ENCODE measurements at places on chromosomes 12 and 14.

GRCh38 chr12:3935078-3935477 is 61.9 kb upstream of the PARP11 start:
- DNase-seq, result no peak

GRCh38 chr12:116969615-116970585 is 59.1 kb downstream of the FBXW8 start:
- DNase-seq, result no peak

- no peak for DNase-seq
Measured at GRCh38 chr12:59733200-59733599, 137.4 kb downstream of the SLC16A7 start.

DNA sequence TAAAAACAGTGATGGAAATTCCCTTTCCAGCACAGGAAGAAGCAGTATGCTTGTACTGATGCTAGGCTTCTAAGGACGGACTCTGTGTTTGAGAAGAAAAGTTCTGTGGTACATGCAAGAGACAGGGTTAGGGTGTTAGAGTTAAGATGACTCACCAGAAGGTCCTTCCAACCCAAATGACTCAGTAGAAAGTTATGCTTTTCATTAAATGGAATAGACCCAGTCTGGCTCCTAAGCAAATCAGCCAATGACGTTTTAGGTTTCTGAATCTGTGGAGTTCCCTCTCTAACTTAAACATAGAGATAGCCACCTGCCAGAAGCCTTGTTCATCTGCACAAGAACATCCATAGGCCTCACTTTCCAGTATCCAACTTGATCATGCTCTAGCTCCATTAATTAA is 5.7 kb downstream of the PTHLH start:
- peak; percentile 96 for DNase-seq

DNA sequence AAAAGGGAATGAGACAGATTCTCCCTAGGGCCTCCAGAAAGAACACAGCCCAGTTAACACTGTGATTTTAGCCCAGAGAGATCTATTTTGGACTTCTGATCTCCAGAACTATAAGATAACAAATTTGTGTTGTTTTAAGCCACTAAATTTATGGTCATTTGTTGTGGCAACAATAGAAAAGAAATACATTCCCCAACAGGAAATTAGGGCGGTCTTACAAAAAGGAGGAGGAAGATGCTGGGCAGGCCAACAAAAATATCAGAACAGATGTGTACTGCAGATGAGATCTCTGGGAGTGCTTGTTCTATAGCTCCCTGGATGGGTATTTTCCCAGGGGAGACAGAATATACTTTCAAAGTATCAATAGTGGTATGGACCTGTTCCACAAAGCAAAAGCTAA is 32.0 kb upstream of the SOCS2 start:
- DNase-seq, result no peak

DNA sequence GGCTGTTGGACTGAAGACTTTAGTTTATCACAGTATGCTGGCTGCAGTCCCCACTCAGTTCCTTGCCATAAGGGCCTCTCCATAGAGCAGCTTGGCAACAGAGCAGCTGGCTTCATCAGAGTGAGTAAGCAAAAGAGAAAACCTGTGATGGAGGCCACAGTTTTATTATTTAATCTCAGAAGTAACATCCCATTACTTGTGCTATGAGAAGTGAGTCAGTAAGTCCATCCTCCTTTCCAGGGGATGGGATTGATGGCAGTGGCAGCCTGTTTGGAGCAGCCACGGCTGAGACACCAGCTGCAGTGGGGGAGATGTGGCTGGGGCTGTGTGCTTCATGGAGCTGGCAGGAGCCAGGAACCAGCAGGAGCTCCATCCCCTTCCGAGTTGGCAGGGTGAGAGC is 138.5 kb upstream of the SRRM4 start:
- DNase-seq, result no peak

DNA sequence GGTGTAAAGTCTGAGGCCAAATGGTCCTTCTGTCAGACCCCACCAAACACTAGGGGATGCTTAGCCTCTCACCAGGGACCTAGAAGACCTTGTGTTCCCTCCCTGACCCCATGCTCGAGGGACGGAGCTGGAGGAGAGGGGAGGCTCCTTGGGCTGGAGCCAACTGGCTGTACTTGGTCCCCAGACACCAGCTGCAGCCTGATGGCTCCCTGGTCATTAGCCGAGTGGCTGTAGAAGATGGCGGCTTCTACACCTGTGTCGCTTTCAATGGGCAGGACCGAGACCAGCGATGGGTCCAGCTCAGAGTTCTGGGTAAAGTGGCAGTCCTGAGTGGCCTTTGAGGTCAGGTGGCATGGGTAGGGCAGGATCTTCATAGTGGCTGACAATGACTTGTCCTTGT is 29.0 kb downstream of the PAPLN start:
- DNase-seq, result no peak

GRCh38 chr12:42705863-42706262 is 116.3 kb upstream of the PRICKLE1 start:
- DNase-seq, result peak; percentile 99

DNA sequence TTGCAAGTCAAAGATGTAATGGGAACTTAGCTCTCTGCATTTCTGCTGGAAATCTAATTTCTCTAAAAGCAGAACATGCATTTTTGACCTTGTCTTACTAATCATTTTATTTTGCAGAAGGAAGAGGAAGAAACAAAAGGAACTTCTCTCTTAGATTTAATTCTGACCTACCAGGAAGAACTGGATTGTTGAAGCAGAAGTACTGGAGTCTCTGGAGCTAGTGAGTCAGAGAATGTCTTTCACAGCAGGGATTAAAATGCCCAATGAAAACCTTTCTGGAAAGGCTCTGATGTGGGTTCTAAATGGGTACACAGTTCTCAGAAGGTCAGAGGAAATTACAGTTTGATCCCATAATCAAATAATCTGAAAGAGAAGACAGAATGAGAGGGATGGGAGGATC is 70.8 kb upstream of the GNG2 start:
- no peak for DNase-seq

- DNase-seq, result no peak
Measured at GRCh38 chr12:92765871-92766270, 63.1 kb downstream of the PLEKHG7 start.

- DNase-seq, result no peak
Measured at GRCh38 chr12:67681941-67682620, 33.5 kb downstream of the DYRK2 start.

- no peak for DNase-seq
Measured at GRCh38 chr14:93629643-93630042, 158.6 kb downstream of the PRIMA1 start.

DNA sequence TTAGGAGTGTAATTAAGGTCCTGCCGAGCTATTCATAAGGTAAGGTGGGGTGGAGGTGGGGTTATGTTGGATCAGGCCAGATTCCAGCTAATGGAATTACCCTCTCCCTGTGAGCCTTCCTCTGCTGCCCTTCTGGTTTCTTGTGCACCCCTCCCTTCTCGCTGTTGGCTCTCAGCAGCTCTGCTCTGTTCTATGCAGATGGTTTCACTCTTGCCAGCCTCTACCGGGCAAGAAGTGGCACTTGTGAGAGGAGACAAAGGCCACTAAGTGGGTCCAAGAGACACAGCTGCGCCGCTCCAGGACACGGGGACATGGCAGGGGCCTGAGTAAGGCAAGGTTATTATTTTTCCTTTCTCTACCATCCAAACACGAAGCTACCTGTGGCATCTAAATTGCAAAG is 334.4 kb downstream of the EMP1 start:
- DNase-seq, result no peak

GRCh38 chr14:105891631-105892452 is 365.5 kb downstream of the TMEM121 start:
- DNase-seq, result no peak

DNA sequence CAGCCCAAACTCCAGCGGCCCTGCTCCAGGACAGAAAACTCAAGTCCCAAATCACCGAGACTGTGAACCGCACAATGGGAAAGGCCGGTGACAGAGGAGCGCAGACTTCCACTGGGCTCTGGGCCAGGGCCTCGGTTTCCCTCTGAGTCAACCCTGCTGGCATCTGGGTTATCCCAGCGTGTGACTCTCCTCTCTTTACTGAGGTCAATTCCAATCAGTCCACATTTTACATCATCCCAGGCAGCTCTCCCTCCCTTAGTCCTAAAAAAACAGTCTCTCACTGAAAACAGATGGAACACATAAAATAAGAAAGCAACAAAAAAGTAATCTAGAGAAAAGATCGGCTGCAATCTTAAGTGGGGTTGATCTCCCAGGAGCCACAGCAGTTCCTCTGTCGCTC is 36.9 kb downstream of the ITPK1 start:
- no peak for DNase-seq

- no peak for DNase-seq
Measured at GRCh38 chr12:47907851-47908454, 3.2 kb upstream of the VDR start.

GRCh38 chr14:82667006-82667405 is 1133.4 kb upstream of the SEL1L start:
- no peak for DNase-seq

GRCh38 chr14:47261350-47261749 is 414.1 kb downstream of the MDGA2 start:
- no peak for DNase-seq

GRCh38 chr12:6181583-6182278 is 18.5 kb upstream of the CD9 start:
- DNase-seq, result peak; percentile 20

- DNase-seq, result peak; percentile 9
Measured at GRCh38 chr12:108989376-108989775, 31.5 kb downstream of the SVOP start.

DNA sequence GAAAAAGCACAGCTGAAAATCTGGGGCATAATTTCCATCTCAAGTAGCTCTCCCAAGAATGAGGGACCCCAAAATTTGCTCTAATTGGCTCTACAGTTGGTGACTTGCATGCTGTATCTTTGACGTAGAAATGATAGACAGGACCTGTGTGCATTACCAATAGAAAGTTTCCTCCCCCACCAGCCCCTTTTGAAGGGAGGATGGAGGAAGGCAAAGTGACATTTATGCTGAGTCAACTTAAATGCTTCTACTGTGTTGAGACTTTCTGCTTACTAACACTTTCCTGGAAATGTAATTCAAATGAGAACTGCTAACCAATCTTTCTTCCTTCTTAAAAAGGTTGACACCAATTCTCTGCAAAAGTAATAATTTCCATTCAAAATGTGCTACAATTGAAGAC is 31.9 kb downstream of the TSPAN8 start:
- DNase-seq, result no peak

DNA sequence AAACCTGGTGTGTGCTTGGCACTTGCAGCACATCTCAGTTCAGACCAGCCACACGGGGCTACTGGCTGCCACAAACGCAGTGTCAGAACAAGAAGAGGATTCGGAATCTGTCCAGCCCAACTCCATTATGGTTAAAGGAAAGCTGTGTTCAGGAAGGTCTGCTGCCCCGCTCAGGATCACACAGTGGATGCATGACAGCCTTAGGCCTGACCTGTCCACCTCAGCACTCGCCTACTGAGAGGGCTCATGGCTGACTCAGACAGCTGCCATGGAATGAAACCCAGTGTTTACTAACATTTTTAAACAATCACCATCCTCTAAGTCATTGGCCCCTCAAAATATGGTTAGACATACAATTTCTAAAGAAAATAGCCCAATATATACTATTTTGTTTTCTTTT is 5.6 kb upstream of the NIN start:
- peak; percentile 17 for DNase-seq

DNA sequence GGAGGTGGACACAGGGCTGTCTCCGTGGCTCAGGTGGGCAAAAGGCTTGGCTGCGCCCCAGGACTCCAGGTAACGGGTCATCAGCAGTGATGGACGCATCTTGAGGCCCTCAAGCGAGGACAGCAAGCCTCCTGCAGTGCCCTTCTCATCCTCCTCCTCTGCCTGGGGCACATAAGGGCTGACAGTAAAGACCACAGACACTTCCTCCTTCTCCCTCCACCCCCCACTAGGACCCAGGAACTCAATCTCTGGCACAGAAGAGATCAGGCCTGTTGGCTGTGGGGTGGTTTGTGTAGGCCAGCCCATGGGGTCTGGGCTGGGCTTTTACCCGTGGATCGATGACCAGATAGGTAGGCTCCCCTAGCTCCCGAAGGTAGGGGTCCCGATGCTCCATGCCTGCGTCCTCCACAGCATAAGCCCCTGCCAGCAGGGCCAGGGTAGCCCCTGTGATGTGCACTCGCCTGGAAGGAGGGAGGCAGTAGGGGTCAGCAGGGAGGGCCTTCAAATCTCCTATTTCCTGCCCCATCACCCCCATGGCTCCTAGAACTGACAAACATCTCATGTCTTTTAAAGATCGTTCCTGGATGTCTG is 5.7 kb downstream of the ADCY4 start:
- no peak for DNase-seq

DNA sequence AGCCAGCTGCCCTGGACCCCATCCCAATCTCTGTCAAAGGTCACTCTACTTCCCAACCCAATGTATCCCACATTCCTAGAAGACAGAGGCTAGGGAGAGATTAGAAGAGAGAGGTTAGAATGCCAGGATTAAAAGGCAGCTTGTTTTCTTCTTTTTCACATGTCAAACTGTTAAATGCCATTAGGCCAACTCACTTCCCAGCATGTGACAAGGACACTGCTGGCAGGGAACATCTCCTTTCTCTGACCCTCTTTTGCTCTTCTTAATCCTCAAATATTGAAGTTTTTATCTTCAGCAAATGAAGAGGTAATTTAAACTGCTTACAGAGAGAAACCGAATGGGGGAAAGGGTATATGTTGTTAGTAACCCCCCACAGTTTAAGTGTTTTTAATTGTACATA is 89.1 kb downstream of the BBS10 start:
- peak; percentile 8 for DNase-seq

GRCh38 chr12:58458102-58458501 is 462.2 kb downstream of the LRIG3 start:
- DNase-seq, result no peak

DNA sequence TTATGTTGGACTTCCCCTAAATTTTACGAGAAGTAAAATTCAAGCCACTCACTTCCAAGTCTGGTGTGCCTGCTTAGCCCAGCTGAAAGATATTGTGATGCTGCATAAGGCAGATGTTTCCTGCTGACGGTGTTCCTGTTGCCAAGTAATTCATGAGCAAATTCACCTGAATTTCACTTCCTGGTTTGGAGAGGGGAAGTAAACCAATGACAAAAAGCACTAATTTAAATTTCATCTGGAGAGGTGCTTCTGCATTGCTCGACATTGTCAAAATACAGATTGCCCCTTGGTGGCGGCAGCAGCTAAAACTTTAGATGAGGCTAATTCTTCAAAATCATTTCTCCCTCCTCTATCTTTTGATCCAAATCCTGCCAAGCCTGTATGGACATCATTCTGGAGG is 281.1 kb downstream of the AACS start:
- no peak for DNase-seq

DNA sequence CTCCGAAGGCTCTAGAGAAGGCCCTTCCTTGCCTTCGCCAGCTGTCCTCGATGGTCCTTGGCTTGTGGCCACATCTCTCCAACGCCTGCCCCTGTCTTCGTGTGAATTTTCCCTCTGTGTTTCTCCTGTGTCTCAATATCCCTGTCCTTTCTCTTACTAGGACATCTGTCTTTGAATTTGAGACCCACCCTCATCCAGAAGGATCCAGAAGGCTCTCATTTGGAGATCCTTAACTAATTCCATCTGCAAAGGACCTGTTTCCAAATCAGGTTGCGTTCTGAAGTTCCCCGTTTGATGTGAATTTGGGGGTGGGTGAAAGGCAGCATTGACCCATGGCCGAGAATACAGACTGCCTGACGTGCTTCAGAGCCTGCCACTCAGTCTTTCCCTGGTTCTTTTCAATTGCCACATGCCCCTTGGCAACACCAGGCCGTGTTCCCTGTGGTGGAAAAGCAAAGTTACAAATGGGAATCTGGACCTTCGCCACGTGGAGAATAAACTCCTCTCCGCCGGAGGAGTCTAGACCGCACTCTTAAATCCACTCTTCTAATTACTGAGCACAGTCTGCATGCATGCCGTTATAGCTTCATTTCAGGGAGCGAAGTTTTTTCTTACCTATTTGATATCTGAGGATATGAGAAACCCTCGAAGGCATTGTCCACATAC is 158.8 kb downstream of the TMEM132C start:
- DNase-seq, result no peak

- no peak for DNase-seq
Measured at GRCh38 chr14:24361326-24361725, 6.7 kb upstream of the NFATC4 start.

All from RPMI7951 (cell line).